ENCODE measurements at places on chromosomes 1 and 21.

GRCh38 chr1:167820684-167821355 lies 93.1 kb downstream of the ADCY10 start:
- ATAC-seq, result no peak

GRCh38 chr1:200043336-200043668 lies 15.8 kb downstream of the NR5A2 start:
- ATAC-seq, result no peak

GRCh38 chr1:242005866-242006535 lies 7.1 kb upstream of the MAP1LC3C start:
- ATAC-seq, result no peak

GRCh38 chr1:86753700-86754099 lies 49.3 kb downstream of the SH3GLB1 start:
- no peak for ATAC-seq

DNA sequence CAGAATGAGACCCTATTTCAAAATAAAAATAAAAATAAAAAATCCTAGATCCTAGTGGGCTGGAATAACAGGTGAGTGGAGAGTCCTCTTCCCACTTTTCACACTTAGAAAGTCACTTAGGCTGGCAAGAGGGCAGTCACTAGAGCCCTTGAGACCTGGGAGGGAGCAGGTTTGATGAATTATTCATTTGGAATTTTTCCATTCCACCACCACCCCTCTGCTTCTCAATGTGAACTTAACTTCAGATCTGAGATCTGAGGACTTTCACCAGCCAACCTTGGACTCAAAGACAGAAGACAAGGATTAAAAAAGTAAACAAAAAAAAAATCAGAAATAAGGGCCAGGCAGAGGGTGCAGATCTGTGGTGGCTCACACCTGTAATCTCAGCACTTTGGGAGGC lies 16.5 kb downstream of the AKR7A3 start:
- no peak for ATAC-seq

- no peak for ATAC-seq
Observed at GRCh38 chr1:119731741-119732430, 20.2 kb downstream of the PHGDH start.

DNA sequence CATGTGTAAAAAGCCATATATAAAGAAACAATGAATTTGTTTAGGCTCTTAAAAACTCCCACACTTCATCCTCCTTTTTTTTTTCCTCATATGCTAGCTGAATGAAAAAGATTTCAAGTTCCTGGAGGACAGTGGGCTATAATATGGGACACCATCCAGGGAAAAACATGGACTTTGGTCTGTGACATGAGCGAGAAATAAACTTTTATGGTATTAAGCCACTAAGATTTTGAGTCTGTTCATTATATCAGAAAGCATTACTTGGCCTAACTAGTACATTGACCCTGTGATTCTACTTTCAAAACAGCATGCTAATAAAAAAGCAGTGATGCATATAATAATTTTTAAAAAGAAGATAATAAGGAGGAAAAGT lies 392.3 kb upstream of the CAMK1G start:
- ATAC-seq, result no peak

- ATAC-seq, result no peak
Observed at GRCh38 chr1:94044290-94044790, 76.6 kb downstream of the ABCA4 start.

Measured in motor neuron (in vitro differentiated cells).